Activated CD4-positive, CD25-positive, alpha-beta regulatory T cell (primary cell): ENCODE measurements at places on chromosomes 2 and 18.

DNA sequence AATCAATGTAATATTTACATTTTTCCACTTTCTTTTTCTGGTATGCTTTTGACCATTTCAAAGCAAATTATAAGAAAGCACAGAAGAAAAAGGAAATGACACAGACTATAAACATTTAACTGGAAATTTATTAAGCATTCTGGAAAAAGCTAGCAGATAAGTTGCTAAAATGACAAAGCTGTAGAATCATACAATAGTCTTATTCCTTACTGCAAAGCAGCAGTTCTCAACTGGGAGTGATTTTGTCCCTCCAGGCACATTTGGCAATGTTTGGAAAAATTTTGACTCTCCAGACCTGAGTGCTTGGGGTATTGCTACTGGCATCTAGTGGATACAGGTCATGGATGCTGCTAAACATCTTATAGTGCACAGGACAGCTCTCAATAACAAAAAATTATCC is 75.1 kb downstream of the MBD5 start:
- DNase-seq, result no peak

- no peak for DNase-seq
Measured at GRCh38 chr2:17637131-17637906, 96.8 kb downstream of the VSNL1 start.

DNA sequence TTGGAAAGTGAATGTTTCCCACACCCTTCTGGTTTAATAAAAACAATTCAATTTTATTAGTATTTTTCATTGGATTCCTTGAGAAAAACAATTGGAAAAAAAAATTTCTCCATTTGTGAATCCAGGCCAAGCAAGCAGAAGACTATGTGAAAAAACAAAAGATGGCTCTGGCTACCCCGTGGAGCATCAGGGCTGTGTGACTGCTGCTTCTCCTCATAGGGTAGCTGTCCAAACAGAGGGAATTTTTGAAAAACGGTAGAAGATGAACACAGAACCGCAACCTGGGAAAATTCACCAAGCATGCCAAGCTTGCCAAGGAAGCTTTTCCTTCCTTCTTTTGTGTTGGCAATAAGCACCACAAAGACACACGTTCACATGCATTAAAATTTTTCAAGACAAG is 71.3 kb upstream of the ACVR2A start:
- DNase-seq, result no peak

DNA sequence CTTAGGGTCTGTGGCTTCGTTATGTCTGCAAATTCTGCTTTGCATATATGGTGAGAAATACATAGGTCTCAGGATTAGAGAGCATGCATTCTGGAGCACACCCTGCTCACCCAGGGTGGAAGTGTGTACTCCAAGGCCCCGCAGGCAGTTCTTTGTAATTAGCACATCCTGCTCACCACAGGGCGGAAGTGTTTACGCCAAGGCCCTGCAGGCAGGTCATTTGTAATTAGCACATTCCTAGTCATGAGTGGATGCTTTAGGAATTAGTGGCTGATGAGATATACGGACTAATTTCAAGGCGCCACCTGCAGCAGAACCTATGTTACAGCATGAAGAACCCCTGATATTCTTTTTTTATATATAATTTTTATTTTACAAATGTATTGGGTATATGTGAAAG is 4.2 kb downstream of the ALLC start:
- no peak for DNase-seq

- DNase-seq, result no peak
Measured at GRCh38 chr18:29080946-29081345, 904.0 kb upstream of the CDH2 start.

- no peak for DNase-seq
Measured at GRCh38 chr2:110650346-110650745, 27.5 kb downstream of the BUB1 start.

GRCh38 chr2:58594762-58595161 is 353.6 kb upstream of the FANCL start:
- DNase-seq, result no peak

- DNase-seq, result no peak
Measured at GRCh38 chr2:197102231-197102630, 175.7 kb upstream of the PGAP1 start.

DNA sequence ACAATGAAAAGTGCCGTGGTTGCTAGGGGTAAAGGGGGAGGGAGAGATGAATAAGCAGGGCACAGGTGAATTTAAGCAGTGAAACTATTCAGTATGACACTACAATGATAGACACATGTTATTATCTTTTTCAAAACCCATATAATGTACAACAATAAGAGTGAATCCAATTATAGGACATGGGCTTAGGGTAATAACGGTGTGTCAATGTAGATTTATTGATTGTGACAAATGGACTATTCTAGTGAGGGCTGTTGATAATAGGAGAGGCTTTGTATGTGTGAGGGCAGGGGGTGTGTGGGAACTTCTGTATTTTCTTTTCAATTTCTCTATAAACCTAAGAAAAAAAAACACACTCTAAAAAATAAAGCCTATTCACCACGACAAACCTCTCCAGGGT is 223.8 kb downstream of the RIT2 start:
- DNase-seq, result no peak

GRCh38 chr2:175003875-175004729 is 1.1 kb downstream of the CHN1 start:
- DNase-seq, result no peak

DNA sequence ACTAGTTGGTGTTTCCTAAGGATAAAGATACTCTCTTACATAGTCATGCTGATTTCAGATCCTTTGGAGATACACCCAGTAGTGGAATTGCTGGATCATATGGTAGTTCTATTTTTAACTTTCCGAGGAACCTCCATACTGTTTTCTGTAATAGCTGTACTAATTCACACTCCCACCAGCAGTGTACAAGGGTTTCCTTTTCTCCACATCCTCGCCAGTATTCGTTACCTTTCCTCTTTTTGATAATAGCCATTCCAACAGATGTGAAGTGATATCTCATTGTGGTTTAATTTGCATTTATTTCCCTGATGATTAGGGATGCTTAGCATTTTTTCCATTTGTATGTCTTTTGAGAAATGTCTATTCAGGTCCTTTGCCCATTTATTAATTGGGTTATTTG is 34.0 kb downstream of the ACTR2 start:
- DNase-seq, result no peak

- DNase-seq, result peak; percentile 52
Measured at GRCh38 chr2:231900486-231900942, 25.7 kb downstream of the NPPC start.

DNA sequence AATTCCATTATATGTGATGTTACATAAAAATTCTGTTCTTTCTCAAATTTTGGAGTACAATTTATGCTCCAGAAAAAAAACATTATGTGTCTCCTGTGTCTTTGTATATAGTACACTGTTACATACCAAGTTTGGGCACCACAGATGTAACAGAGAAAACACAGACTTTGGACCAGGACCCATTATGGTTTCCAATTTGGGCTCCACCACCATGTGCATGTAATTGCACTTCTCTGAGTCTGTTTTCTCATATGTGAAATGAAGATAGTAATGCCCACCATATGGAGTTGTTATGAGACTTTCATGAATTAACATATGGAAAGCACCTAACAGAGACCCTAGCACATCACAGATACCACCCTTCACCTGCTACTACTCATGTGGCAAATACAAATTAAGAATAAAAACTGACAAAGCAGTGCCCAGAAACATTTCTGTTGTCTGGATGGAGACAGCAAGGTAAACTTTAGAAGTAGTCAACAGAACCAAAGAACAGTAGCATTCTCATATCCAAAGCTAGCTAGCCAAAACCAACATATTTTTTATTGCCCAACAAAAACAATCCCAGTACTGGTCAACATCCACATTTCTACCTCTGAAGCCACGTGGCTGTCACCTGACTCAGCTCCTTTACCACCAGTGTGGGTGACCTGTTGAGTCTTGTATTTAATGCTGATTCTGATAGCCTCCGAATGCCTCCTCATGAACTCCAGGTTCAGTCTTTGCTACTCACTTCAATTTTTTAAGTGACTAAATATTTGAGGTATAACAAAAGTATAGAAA is 42.9 kb downstream of the ANTXR1 start:
- DNase-seq, result no peak

DNA sequence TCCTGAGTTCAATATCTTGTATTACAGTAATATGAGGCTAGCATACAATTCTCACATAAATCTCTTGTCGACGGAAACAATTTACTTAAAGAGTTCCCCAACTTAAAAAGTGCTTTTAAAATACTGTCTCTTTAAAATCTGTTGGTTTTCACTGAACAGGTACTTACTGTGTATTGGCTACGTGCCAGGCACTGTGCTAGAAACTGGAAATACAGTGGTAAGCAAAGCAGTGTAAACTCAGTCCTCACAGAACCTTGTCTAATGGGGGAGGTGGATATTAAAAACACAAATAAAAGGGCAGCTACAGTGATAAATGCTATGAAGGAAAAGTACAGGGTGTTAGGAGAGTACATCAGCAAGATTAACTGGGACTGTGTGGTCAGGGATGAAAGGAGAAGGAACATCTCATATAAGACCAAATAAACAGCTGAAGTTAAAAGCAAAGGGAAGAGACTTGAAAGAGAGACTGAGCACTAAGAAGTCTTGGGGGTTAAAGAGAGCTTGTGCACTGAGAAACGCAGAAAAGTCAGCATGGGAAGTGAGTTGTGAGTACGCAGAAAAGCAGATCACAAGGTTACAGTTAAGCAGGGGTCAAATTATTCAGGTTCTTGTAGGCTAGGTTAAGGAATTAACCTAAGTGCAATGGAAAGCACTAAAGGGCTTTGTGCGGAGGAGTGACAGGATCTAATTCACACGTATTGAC is 52.5 kb downstream of the USP40 start:
- no peak for DNase-seq

GRCh38 chr2:27078267-27079194 is at the start of gene EMILIN1:
Gene EMILIN1, plus strand, starts transcription at chr2:27078615. Its CDS starts 451 bp downstream, at chr2:27079066.
- DNase-seq, result no peak

- no peak for DNase-seq
Measured at GRCh38 chr2:27752551-27753237, 18.8 kb upstream of the MRPL33 start.

- DNase-seq, result no peak
Measured at GRCh38 chr2:222572751-222573174, 83.1 kb downstream of the FARSB start.

GRCh38 chr2:164667566-164667965 is 46.3 kb upstream of the GRB14 start:
- DNase-seq, result no peak

DNA sequence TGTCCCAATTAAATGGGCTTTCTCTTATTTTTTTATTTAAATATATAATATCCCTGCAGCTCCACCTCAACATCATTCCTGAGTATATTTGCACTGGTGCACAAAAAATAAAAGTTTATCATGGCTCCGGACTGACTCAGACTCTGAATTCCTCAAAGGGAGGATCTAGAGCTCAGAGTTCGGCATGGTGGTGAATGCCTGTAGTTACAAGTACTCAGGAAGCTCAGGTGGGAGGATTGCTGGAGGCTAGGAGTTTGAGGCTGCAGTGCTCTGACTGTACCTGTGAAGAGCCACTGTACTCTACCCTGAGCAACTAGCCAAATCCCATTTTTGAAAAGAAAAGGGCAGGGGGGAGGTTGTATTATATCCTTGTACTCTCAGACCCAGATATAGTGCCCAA is 52.8 kb upstream of the NRXN1 start:
- no peak for DNase-seq

DNA sequence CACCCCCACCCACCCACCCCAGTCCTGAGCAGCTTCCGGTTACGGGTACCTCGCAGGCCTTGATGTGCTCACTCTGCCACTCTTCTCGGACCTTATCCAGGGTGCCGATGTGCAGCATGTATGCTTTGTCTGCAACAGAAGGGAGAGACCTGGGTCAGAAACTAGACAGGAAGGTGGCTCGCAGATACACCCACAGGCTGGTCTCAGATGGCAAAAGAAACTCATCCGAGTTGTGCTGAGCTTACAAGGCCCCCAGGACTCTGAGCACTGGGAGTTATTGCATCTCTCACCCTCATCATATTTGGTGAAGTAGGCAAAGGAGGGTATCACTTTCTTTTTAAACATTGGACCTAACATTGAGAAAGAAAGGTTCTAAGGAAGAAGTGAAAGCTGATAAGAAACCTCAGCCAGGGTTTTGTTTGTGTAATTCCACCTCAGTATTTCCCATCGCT is 30.6 kb upstream of the EPG5 start:
- no peak for DNase-seq

DNA sequence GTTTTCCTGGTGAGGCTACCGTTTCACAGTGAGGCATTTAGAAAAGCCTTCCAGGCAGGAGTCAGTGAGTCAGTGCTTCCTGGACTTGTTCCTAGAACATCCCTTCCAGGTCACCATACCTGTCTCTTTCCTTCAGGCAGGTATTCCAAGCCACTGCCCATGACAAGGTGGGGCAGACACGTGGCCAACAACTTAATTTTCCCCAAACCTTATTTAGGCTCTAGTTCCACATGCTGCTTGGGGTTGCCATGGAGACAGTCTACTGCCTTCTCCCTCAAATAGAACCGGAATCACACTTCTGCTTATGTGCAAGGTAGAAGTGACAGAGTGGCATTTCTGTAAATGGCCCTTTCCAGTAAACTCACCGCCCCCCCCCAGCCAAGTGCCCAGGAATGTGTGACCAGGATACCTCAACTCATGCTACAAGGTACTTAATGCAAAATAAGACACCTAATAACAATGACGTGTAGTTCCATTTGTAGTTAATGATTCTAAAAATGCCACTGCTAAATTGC is 258.3 kb downstream of the PRKCE start:
- DNase-seq, result no peak

DNA sequence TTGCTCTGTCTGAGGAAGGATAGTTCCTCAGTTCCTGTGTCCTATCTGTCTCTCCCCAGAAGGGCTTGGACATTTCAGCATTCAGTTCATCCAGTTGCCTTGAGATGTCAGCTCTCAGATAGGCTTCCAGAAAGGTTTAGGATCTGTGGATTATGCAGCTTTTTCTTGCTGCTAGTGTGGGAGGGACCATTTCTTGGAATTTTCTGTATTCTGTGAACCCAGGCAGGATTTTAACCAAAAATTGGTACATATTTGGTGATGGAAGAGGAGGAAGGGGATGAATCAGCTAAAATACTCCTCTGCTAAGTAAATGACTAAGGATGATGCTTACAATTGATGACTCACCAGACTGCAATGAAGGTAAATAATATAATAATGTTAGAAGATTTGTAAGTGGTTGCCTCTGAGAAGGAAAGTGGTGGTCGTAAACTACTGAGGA is 58.6 kb upstream of the DOCK10 start:
- no peak for DNase-seq

- no peak for DNase-seq
Measured at GRCh38 chr18:23626451-23627279, 36.0 kb downstream of the ANKRD29 start.

- no peak for DNase-seq
Measured at GRCh38 chr18:66662632-66663031, 58.7 kb upstream of the CDH19 start.

- DNase-seq, result no peak
Measured at GRCh38 chr2:160390544-160391455, 102.8 kb downstream of the RBMS1 start.

DNA sequence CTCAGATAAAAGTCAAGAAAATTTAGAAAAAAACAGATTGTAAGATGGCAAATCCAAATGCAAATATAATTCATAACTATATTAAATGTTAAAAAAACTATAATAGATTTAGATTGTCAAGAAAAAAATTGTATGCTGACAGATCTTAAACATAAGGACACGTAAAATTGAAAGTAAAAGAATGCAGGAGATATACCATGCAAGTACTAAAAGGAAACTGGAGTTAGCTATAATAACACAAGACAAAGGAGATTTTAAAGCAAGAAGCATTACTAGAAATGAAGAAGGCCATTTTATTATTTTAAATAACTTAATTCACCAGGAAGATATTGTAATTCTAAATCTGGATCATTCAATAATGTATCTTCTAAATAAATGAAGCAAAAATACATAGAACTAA is 48.3 kb downstream of the TTC21B start:
- no peak for DNase-seq

GRCh38 chr2:71348302-71348701 is 16.7 kb downstream of the ZNF638 start:
- DNase-seq, result no peak
